ENCODE measurements at places on chromosomes 1 and 21. TPM values are rescaled to one million over a fixed set of nuclear protein-coding genes. Genes with fewer than 3 reads are reported as not detected.

CD84 gene
- total RNA-seq, result not detected

DNA sequence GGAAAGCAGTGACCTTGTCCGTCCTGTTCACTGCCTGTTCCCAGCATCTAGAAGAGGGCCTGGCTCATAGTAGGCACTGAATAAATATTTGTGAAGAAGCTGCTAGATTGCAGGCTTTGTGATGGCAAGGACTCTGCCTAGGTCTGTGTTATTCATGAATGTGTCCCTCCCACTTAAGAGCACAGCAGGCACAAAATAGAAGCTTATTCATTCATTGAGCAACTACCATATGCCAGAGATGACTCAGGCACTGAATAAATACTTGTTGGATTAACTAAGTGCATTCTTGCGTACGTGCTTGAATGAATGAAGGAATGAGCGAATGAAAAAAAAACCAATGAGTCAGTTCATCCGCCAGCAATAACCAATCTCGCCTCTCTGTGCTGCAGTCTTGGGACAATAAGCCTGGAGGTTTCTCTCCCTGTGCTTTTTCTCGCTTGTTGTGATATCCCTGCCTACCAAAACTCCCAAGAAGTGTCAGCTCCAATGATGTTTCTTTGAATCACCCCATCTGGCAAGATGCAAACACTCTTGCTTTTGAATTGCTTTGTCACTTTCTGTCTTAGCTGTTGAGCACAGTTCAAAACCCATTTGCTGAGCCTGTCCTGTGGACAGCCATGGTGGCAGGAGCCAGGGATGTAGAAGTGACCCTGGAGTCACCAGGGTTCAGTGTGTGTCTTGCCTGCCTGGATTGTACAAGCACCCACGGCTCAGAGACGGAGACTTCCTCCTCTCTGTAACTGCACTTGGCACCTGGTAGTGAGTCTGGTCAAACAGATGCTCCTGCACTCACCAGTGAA, 143.9 kb downstream of the KAZN start:
- DNase-seq, result no peak

ZNF695 gene
- total RNA-seq, result 15.3 TPM

DNA sequence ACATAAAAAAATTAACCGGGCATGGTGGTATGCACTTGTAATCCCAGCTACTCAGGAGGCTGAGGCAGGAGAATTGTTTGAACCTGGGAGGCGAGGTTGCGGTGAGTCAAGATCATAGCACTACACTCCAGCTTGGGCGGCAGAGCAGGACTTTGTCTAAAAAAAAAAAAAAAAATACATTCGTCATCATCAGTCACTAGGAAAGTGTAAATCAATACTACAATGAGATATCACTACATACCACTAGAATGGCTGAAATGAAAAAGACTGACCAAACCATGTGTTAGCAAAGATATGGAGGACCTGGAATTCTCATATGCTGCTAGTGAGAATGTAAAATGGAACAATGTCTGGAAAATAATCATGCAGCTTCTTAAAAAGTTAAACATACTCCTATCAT, 9.3 kb downstream of the SPATA45 start:
- DNase-seq, result no peak

- DNase-seq, result no peak
Observed at GRCh38 chr1:186904361-186904760, 75.6 kb downstream of the PLA2G4A start.

GRCh38 chr1:59133997-59134396, 162.9 kb upstream of the FGGY start:
- no peak for DNase-seq

DNA sequence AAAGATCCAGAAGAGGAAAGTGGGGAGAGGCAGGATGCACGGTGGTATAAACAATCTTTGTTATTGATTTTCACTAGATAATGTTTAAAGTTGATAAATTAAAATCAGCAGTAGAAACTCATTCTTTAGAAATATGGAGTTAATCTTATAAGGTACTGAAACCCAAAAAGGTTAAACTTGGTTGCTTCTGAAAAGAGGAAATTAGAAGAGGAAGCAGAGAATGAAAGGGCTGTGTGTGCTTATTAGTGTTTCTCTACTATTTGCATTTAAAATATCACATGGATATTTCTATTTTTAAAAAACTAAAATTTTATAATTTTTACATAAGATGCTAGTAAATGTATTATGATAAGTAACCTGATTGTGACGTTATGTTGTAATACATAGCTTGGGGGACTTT, 24.4 kb downstream of the C1orf141 start:
- no peak for DNase-seq

- no peak for DNase-seq
Observed at GRCh38 chr1:78005448-78005722, 646 bp downstream of the DNAJB4 start.

DNA sequence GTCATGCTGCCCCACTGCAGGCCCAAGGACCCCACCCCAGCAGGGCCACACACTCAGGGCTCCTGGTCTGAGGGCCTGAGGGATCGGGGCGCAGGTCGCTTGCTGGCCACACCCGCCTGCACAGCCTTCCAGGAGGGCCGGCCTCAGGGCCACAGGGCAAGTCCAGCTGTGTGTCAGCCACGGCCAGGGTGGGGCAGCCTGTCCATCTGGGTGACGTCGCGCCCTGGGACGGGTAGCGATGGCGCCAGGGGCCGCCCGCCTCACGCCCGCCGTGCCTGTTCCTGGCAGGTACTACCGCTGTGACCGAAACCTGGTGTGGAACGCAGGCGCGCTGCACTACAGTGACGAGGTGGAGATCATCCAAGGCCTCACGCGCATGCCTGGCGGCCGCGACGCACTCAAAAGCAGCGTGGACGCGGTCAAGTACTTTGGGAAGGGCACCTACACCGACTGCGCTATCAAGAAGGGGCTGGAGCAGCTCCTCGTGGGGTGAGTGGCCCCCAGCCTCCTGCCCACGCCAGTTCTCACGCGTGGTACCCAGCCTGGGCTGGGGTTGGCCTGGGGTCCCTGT, 2.5 kb downstream of the COL6A1 start:
- peak; percentile 53 for DNase-seq

DNA sequence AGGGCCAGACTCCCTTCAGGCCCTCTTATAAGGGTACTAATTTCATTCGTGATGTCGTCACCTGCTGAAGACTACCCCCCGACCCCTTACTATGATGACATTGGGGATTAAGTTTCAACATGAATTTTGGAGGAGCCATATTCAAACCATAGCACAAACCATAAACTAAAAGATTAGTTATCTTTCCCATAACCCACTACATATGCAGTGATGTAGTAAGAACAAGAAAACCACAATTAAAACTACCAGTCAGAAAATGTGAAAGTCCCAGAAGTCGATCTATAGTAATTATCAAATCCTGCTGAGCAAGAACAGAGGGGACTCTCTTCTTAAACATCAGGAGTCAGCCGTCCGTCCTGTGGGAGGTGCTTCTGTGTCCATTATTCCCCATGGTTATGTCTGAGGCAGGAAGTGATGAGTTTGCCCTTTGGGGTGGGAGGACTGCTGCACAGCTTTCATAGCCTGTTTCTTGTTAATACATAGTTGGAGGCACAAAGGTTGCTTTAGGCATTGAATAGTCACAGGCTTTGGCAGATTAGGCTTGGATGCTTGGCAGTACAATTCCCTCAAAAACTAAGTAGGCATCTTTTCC, 35.9 kb upstream of the PTGFRN start:
- DNase-seq, result no peak

DNA sequence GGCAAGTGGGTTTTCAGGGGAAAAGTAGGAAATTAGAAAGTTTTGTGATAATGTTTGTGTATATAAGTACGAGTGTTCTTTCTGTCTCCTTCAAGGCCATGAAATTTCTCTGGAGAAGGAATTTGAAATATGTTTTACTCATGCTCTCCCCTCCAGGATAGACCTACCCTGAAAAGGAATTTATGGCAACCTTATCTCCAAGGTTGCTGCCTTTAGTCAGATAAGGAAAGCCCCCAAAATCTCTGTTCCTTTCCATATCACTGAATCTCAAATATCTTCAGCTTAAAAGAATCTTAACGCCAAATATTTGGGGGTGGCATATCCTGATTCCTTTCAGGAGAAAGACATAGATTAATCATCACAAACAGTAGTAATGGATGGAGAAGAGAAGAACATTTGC, 499 bp upstream of the C4BPB start:
- DNase-seq, result no peak

KIF2C gene
- 164 TPM for total RNA-seq

CADM3 gene
- 4.1 TPM for total RNA-seq

GRCh38 chr1:17633654-17634053, 94.2 kb downstream of the ARHGEF10L start:
- DNase-seq, result no peak

DNA sequence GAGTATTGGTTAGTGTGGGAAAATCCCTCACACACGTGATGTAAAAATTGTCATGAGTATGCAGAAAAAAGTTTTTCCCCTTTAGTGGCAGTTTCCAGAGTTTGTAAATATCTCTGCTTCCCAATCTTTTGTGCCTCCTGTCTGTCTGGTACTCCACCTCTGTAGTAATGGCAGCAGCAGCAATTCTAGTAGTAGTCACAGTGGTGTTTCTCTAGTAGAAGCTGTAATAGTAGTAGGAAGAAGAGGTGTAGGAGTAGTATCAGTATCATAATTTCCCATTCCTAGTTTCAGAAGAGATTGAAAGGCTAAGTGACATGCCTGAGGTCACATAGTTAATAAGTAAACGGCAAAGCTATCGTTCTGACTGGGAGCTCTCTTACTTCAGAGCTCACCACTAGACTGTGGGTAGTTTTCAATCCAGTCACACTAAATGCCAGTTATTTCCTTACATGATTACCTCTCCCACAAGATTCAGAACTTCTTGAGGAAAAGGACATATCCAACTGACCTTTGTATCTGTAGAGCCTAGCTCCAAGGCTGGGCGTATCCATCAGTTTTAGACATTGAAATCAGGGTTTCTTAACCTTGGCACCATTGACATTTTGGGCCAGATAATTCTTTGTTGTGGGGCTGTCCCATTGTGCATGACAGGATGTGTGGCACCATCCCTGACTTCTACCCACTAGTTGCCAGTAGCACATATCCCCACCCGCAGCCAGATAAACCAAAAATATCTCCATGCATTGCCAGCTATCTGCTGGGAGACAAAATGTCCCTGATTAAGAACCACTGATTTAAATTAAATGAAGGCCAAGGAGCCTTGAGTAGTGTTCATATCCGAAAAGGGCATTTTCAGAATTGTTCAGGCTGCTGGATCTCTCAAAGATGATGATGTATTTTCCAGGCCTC, 135.9 kb downstream of the FGGY start:
- DNase-seq, result no peak

DNA sequence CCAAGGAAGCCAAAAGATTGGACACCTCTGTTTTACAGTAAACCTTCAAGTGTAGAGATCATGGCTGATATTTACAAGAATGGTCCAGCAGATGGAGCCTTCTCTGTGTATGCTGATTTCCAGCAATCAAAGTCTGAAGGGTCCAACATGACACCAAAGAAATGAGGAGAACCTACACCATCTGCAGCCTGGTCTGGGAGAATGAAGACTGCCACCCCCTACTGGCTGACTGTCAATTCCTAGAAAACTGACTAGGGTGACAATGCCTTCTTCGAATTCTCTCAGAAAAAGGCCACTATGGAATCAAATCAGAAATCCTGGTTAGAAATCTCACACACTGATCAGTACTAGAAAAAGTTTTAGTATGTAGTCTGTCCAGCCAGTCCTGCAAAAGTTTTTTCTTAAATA, 83.3 kb downstream of the CDC42BPA start:
- peak; percentile 47 for DNase-seq

- DNase-seq, result no peak
Observed at GRCh38 chr1:20111452-20111851, 7.9 kb downstream of the PLA2G2D start.

- no peak for DNase-seq
Observed at GRCh38 chr1:198726455-198726854, 87.6 kb downstream of the PTPRC start.

OR10K2 gene
- total RNA-seq, result not detected

DNA sequence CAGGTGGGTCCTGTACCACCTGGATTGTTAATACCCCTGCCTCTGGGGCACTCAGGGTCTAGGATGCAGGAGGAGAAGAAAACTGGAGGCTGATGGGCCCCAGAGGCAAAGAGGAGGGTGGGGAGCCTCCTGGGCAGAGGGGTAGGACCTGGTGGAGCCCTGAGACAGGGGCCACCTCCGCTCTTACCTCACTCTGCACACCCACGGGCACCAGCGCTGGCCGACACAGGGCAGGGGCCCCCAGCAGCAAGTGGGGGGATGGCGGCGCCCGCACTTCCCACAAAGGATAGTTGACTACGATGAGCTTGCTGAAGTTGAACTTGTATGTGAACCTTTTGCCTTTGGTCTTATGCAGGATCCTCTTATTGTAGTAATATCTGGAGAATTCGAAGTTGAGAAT, 1.1 kb downstream of the ETV3L start:
- DNase-seq, result peak; percentile 48

NTMT2 gene
- total RNA-seq, result not detected

DNA sequence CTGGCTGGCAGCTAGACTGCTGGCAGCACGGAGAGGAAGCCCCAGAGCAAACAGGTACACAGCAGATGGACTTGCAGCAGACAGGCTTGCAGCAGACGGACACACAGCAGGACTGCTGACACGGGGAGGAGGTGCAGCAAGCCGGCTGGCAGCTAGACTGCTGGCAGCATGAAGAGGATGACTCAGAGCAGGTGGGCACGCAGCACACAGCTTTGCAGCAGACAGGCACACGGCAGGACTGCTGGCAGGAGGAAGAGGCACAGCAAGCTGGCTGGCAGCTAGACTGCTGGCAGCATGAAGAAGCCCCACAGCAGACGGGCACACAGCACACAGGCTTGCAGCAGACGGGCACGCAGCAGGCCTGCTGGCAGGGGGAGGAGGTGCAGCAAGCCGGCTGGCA, 498 bp downstream of the KRTAP10-2 start:
- no peak for DNase-seq

GRCh38 chr1:214452152-214452784, 99.1 kb downstream of the PTPN14 start:
- peak; percentile 48 for DNase-seq

GRCh38 chr1:115975569-115976061, 698 bp upstream of the SLC22A15 start:
- no peak for DNase-seq

DNA sequence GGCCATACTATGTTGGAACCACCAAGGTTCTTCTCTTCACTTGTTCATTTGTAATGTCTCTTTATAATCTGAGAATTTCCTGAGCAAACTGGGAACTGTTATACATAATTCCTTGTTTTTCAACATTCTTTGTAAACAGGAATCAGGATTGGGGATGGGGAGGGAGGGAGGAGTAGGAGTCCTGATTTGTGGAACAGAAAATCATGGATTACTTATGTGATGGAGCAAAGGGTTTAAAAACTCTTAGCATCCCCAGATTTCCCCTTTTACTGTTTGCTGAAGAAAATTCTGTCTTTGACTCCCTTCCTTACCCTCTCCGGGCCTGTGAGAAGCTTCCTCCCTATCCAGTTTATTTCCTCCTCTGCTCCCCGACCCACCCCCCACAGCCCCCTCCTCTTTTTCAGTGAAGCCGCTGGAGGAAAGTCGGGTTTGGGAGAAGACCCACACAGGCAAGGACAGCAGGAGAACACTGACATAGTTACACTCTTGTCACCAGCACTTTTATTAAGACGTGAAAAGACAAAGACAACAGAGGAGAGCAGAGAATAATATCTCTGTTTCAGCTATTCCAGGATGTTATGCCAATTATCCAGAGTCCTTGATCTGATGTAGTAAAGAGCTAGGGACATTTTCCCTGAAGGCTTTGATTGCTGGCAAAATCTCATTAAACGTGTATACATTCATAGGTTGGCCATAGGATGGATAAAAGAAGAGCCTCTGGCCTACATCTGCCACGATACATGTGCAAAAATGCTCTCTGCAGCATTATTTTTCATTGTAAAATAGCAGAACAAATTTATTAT, 4.6 kb upstream of the NBPF1 start:
- peak; percentile 53 for DNase-seq
